ENCODE measurements at places on chromosomes 2 and 18.

DNA sequence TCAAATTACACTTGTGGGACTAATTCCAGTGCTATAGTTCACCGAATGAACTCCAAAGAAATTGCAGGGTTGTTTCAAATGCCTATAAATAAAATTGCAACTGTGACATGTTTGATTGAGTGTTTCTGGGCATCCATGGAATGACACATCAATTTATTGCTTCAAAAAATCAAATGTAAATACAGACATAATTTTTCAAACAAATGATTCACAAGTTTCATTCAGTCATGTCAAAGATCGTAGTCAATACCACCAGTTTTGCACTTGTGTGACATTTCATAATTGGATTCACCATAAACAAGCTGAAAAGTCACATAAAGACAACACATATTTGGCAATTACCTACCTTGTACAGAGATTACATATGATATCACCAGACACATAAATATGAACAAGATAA is 350.8 kb downstream of the CDH2 start:
- DNase-seq: no peak

- DNase-seq: no peak
Measured at GRCh38 chr18:80170395-80171053, 61.5 kb downstream of the ADNP2 start.

GRCh38 chr2:86631846-86632485 is 8.3 kb upstream of the RNF103 start:
- no peak for DNase-seq

DNA sequence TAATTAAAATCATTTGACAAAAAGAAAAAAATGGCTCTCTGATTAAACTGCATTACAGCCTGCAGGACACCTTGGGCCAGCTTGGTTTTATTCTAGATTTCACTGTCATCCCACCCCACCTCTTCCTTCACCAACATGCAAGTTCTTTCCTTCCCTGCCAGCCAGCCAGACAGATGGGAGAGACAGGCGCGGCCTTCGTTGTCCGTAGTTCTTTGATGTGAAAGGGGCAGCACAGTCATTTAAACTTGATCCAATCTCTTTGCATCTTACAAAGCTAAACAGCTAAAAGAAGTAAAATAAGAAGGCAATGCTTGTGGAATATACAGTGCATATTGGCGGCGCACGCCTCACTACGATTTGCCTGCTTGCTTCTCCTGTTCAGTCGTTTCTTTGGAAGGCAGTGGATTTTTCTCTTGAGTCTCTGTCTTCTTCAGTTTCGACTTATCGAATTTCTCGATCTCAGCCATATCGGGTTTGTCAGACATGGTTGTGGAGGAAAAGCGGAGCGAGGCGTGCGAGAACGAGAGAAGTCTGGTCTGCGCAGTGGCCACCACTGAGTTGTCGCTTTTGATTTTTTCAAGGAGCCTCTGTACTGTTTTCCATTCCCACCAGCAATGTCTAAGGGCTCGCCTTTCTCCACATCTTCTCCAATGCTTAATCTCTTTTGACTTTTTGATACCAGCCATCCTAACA is 22.4 kb downstream of the COLEC11 start:
- DNase-seq: peak; percentile 15

GRCh38 chr2:71791501-71792135 is 338.3 kb downstream of the DYSF start:
- DNase-seq: no peak
